ENCODE measurements at places on chromosomes 6 and 20.
A peak's percentile ranks its signal among the peaks of the same experiment; 100 is the strongest.

- no peaks in the 10 kb centered on the region for H3K36me3 ChIP-seq
- no peak overlapping the region for H3K4me3 ChIP-seq
- no peak for DNase-seq
- no peak overlapping the region for H3K27ac ChIP-seq
Observed at GRCh38 chr6:54431466-54431865, 123.2 kb downstream of the TINAG start.

DNA sequence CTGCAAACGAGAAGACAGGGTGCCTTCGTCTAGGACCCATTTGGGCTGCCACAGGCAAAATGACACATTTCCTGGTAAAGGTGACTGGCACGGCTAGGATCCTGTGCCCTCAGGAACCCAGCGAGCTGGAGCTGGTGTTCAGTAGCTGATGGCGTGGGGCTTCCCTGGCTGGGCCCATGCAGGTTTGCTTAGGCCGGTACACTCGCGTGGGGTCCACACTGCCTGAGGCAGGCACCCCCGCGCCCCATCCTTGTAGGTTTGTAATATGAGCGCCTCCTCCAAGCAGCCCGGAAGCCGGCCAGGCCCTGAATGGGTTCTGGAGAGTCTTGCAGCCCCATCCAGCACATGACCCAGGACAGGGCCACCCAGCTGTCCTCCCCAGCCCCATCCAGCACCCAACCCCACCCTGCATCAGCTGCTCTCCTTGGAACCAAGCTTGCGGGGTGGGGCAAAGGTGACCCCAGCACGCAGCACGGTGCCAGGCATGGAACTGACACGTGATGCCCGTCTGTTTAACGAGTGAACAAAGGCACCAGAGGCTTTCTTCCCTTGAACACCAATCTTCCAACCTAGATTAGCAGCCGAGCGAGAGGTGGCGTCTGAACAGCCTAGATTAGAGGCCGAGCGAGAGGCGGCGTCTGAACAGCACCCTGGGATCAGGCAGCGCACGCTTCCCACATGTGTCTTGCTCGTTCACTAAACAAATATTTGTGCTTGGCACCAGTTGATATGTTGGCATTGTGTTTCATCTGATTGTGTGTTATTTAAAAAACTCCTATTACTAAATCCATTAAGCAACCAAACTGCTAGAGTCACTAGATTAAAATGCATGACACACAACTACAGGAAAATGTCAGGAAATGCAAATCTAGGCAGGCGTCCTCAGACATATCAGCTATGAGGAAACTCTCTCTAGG lies 112.1 kb downstream of the DLL1 start:
- H3K4me1 ChIP-seq = no peaks in the 10 kb centered on the region
- H3K27me3 ChIP-seq = peaks cover 6% of the 10 kb centered on the region

GRCh38 chr6:140001821-140002341 lies 627.4 kb upstream of the CITED2 start:
- no peaks in the 10 kb centered on the region for H3K36me3 ChIP-seq
- DNase-seq = no peak
- no peak overlapping the region for H3K4me3 ChIP-seq
- H3K27ac ChIP-seq = no peak overlapping the region

- H3K4me1 ChIP-seq = peaks cover 89% of the 10 kb centered on the region
- H3K4me3 ChIP-seq = no peak overlapping the region
- peak overlapping the region; percentile 85 for H3K27ac ChIP-seq
- H3K36me3 ChIP-seq = no peaks in the 10 kb centered on the region
- H3K27me3 ChIP-seq = no peaks in the 10 kb centered on the region
Observed at GRCh38 chr6:7144872-7145584, 37.3 kb downstream of the RREB1 start.

DNA sequence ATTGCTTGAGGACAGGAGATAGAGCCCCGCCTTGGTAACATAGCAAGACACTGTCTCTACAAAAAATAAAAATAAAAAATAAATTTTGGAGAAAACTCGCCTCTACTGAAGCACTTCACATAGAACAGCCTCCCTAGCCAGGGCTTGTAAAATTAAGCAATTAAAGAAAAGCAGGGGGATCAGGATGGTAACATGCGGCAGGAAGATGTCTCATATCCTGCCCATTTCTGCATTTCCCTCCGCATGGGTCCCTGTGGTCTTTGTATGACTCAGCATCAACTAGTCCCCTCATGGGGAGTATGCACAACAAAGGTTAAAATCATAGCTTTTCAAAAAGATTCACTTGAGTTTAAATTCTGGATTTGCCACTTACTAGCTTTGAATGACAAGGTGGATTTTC lies 379.0 kb downstream of the EPHA7 start:
- no peak for DNase-seq
- H3K4me3 ChIP-seq = no peak overlapping the region
- no peaks in the 10 kb centered on the region for H3K27me3 ChIP-seq
- H3K4me1 ChIP-seq = no peaks in the 10 kb centered on the region
- H3K27ac ChIP-seq = no peak overlapping the region

GRCh38 chr20:25042531-25043498 lies 15.1 kb downstream of the ACSS1 start:
- peak; percentile 85 for DNase-seq
- H3K36me3 ChIP-seq = peaks cover 17% of the 10 kb centered on the region
- H3K27me3 ChIP-seq = no peaks in the 10 kb centered on the region
- H3K27ac ChIP-seq = peak overlapping the region; percentile 69
- no peak overlapping the region for H3K4me3 ChIP-seq
- H3K4me1 ChIP-seq = peaks cover 72% of the 10 kb centered on the region

- DNase-seq = no peak
- no peaks in the 10 kb centered on the region for H3K4me1 ChIP-seq
- no peak overlapping the region for H3K4me3 ChIP-seq
- H3K27ac ChIP-seq = no peak overlapping the region
Observed at GRCh38 chr20:24708411-24709295, 239.2 kb downstream of the SYNDIG1 start.

DNA sequence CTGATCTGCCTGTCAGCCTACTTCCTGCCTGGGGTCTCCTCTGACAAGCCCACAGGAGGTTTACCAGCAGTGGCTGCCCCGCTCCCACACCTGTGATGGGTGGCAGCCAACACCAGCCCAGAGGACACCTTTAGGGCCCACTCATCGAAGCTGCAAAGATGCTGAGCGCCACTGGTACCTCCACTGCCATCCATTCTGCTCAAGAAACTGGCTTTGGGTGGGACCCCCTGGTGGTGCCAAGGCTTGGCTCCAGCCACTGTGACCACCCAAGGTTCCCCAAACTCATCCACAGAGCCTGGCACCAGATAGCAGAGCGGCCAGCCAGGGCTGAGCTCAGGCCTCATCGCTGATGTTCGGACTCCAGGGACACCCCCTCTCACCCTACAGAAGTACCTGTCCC lies 42.5 kb downstream of the PREX1 start:
- DNase-seq = no peak
- H3K4me1 ChIP-seq = peaks cover 4% of the 10 kb centered on the region
- no peak overlapping the region for H3K4me3 ChIP-seq
- no peaks in the 10 kb centered on the region for H3K36me3 ChIP-seq
- no peak overlapping the region for H3K27ac ChIP-seq
- H3K27me3 ChIP-seq = peaks cover 32% of the 10 kb centered on the region

DNA sequence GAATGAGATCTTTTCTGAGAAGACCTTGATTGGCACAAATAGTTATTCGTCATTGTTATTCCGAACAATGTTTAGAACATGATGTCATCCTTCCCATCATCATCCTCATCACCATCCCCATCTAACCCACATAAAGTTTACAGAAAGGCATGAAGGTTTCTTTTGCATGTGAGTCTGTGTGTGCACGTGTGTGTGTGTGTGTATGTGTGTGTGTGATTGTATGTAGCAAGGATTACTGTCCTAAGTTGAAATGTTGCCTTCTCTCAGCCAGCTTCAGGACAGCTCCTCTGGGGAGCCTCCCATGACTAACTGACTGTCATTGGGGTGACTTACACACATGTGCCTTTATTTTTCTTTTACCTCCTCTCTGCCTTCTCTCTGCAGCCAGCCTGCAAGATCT lies 113.5 kb downstream of the SLC22A3 start:
- no peaks in the 10 kb centered on the region for H3K27me3 ChIP-seq
- H3K27ac ChIP-seq = no peak overlapping the region
- no peaks in the 10 kb centered on the region for H3K36me3 ChIP-seq
- no peak overlapping the region for H3K4me3 ChIP-seq
- H3K4me1 ChIP-seq = no peaks in the 10 kb centered on the region

Measured in left lung (tissue), 14 donors.